ENCODE measurements at places on chromosomes 12 and 14. TPM values are rescaled to one million over a fixed set of nuclear protein-coding genes. Genes with fewer than 3 reads are reported as not detected.

The HELB gene
- total RNA-seq = 3.8 TPM

DNA sequence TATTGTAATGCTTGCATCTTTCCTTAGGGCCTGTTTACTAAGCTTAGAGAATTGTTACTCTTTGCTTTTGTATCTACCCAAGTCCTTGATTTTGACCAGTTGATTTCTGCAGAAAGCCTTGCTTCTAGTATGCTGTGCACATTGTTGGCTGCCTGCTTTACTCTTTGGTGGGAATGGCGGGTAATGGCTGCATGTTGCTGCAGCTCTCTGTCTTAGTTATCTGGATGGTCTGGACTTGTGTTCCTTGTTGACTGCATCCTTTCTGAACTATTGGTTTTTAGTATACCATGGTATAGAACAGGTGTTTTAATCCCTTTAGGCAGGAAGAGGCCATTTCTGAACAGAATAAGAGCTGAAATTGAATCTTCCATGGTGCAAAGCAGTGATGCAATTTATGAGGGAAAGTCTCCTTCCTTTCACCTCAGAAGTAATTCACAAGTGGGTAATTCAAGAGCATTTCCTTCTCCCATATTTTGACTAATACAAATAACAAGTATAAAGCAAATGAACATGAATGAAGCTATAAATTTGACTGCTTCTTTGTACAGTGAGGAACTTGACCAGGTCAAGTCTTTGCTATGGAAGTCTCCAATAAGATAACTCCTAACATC is 466.4 kb downstream of the NPAS3 start:
- no peak for DNase-seq

DNA sequence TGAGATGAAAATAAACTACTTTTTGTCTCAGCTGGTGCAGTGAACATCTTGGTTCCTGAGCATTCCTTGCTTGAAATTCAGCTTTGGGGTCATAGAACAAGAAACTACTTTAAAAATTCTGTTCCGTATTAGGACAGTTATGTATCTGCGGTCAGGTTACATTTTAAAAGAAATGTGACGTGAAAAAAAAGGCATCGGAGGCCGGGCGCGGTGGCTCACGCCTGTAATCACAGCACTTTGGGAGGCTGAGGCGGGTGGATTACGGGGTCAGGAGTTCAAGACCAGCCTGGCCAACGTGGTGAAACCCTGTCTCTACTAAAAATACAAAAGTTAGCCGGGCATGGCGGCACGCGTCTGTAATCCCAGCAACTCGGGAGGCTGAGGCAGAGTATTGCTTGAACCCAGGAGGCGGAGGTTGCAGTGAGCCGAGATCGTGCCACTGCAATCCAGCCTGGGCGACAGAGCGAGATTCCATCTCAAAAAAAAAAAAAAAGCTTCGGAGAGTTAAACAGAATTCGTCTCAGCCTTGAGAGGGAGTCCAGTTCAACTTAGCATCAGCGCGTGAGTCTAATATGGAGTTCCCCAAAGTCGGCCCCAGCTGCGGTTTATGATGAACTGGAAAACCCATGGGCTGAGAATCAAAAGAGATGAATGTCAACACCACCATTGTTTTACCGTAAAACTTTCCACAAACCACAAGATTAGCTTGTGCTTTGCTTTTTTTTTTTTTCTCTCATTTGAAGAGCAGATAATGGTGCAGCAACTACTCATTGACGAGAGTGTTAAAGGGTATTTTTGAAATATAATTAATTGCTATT is 2.1 kb upstream of the SLC2A13 start:
- DNase-seq = peak; percentile 13

- DNase-seq = peak; percentile 81
Measured at GRCh38 chr14:21106498-21107282, 5.8 kb downstream of the TMEM253 start.

The SPRYD4 gene
- total RNA-seq = 5.2 TPM

- DNase-seq = no peak
Measured at GRCh38 chr14:81269100-81269978, 48.6 kb upstream of the GTF2A1 start.

The HCAR2 gene
- total RNA-seq = not detected

DNA sequence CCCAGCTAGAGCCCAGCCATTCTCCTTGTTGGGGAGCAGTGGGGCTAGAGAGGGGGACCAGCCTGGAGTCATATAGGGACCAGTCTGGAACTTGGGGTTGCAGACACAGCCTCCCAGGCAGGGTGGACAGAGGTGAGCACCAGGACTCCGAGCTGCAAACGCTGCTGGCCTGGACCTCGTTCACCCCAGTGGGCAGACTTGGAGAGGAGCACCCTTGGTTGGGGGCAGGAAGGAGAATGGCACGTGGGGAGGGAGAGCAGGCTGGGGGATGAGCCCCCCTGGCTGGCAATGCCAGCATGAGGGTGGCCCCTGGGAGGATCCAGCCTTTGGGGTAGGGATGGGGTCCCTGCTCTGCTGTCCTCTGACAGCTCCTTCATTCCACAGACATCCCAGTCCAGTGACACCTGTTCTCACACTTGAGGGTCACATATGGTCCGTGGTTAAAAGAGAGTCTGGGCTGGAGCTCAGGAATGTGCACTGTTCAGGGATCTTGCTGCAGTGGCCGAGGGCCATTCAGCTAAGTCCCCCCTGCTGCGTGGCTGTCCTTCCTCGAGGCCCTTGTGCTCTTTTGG is 2.8 kb downstream of the LBHD2 start:
- DNase-seq = no peak

DNA sequence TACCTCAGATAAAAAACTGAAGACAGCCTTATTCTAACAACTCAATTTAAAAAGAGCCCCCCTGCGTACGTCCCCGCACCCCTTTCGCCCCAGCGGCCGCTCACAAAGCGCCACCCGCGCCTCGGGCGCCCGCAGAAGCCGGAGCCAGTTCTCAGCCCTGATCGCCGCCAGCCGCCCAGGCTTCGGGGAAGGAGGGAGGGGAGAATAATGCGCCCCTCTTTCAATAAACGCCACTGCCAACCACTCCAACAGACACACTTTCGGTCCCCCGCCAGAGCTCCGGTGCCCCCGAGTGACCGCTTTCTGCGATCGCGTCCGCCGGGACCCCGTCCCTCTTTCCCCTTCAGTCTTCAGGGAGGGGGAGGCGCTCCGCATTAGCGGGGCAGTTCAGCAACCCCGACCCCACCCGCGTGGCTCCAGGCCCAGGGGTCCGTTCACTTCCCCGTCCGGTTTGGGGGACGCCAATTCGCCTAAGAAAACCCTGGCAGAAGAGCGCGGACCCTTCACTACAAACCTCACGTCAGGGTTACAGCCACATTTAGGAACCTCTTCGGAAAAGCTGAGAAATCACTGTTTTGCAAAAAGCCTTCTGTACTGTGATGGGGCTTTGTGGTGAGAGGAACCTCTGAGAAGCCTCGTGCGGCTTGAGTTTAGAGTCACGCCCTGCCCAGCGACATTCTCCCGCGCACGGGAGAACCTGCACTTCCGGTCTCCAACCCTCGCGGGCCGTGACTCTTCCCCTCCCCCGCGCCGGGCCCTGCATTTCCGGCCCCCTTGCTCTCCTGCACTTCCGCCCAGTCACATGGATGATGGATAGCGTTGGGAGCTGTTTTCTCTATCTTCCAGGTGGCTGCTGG is 18.7 kb downstream of the FOXG1 start:
- DNase-seq = no peak

The PMCH gene
- not detected for total RNA-seq

- no peak for DNase-seq
Measured at GRCh38 chr12:78672033-78672432, 192.5 kb upstream of the SYT1 start.

DNA sequence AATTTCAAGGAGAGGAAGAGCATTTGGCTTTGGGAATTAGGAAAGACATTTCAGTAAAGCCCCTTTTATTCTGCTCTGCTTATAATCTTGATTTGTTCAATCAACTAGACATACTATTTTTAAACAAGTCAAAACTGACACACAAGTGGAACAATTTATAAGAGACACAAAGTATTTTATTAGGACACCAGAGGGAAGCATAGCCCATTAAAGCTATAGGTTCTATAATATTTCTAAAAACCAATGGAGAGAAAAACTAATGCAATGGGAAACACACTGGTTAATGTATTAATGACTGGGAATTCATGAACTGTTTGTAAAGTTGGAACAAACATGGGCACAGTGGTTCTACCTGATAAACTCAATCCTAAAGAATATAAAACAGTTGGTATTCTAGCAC is 15.3 kb upstream of the CERS5 start:
- DNase-seq = no peak

Measured in left colon (tissue), 2 donors.